ENCODE measurements at places on chromosomes 4 and X.

DNA sequence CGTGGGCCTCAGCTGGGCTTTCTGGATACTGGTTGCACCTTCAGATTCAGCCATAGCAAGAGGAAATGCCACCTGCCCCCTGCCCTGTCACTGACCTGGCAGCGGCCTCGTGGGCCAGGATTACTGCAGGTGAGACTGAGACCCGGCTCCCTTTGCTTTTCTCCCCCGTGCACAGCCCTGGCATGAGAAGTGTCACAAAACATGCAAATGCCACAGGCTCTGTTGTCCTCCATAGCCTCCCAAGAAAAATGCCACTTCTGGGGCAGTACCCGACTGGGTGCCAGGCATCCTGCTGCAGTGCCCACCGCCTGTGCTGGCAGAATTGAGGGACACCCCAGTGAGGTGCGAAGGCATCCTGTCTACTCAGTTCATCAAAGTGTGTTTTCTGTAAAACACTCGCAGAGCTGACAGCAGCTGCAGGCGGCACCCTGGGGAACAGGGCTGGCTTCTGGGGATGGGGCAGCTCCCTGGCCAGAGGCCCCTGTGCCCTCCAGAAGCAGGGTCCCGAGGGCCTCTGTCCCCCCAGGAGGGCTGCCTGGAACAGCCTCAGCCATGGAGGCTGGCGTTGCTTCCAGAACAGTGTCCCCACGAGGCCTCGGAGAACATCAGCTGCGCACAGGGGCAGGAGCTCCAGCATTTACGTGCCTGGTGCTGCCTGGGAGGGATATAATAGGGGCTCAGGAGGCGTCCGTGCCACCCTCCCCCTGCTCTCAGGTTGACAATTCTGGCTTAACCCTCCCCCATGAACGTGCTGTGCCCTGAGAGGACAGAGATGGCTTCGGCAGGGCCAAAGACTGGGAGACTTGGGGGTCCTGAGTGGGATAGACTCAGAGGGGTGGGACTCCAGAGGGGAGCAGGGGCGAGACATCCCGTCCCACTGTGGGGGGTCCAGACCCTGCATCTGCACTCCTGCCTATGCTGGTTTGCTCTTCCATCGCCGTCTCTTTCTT is 99.5 kb upstream of the NKX1-1 start:
- no peak for DNase-seq

GRCh38 chr4:111630705-111631104 is 514.5 kb upstream of the FAM241A start:
- peak; percentile 43 for DNase-seq

- DNase-seq: no peak
These were observed 57.2 kb upstream of the BEX4 start for GRCh38 chrX:103157496-103158316.

DNA sequence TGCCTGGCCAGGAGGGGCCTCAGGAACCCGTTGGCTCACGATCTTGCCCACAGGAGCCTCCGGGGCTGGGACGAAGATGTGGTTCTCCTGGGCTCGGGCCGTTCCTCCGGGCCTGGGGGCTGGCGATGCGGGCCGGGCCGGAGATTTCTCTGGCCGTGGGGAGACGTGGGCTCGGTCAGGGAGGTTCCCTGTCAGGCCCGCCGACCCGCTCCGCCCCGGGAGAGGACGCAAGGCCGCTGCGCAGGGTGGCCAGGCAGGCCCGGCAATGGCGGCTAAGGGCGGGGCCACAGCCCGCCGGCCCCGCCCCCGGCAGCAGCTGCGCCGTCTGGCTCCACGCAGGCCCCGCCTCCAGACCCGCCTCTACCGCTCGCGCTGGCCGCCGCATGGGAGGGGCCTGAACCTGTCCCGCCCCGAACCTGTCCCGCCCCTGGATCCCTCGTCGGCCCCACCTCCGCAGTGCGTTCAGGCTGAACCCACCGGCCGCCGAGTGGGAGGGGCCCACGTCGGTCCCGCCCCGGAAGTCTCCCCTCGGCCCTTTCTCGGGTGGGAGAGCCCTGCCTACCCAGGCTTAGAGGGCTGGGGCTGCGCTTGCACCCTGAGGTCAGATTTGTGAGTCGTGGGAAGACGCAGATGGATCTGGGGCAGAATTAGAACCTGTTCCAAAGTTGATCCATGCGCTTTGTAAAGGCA is at the start of gene FAM3A:
Gene FAM3A (minus strand): TSS at position 267 of the 690 bp plus-strand sequence. CDS start 460 bp downstream, outside the sequence.
- DNase-seq: peak; percentile 60

- DNase-seq: no peak
These were observed 38.3 kb upstream of the STAG2 start for GRCh38 chrX:123923211-123923610.

GRCh38 chr4:154424810-154425484 is 66.7 kb downstream of the DCHS2 start:
- DNase-seq: no peak

GRCh38 chr4:11165052-11165451 is 263.6 kb downstream of the HS3ST1 start:
- DNase-seq: no peak

GRCh38 chr4:78644744-78645330 is 93.3 kb downstream of the ANXA3 start:
- DNase-seq: peak; percentile 37

Measured in SHP77 treated with DMSO at 0.1 percent for 48 hours (cell line).